ENCODE measurements at places on chromosomes 4 and X.

GRCh38 chrX:16712548-16713155 is at the start of gene CTPS2:
Gene CTPS2 (minus strand): TSS chrX:16712669. CDS start chrX:16702902, 9,767 bp downstream.
- peak; percentile 48 for DNase-seq

DNA sequence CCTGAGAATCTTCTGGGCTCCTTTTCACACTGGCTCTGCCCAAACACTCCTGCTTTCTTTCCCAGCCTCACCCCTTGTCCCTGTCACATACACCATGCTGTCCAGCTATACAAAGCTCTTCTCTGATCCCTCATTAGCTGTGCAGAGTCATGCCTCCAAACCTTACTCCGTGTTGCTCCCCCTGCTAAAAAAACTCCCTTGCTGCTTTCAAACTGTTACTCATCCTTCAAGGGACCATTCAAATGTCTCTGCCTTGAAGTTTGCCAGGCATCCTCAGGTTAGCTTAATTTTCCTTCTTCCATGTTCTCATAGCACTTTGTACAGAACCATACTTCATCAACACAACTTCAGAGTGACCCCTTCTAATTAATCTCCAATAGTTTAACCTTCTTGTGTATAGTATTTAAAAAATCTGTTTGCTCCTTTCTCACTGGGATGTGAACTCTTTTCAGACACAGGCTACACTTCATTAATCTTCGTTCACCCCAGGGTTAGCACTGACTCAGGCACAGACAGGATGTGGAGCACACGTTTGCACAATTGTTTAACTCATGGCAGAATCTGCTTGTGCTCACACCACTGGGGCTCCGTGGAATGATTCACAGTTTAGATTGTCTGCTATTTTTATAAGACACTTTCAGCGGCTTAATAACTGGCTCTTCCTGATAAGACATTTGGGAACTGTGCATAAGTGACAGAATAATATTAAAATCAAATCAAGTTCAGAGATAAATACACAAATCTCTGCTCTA is 21.4 kb upstream of the SEL1L3 start:
- DNase-seq = no peak

GRCh38 chr4:37873386-37873785 is 17.5 kb upstream of the TBC1D1 start:
- no peak for DNase-seq

- no peak for DNase-seq
Observed at GRCh38 chr4:143581331-143581946, 67.9 kb downstream of the SMARCA5 start.

DNA sequence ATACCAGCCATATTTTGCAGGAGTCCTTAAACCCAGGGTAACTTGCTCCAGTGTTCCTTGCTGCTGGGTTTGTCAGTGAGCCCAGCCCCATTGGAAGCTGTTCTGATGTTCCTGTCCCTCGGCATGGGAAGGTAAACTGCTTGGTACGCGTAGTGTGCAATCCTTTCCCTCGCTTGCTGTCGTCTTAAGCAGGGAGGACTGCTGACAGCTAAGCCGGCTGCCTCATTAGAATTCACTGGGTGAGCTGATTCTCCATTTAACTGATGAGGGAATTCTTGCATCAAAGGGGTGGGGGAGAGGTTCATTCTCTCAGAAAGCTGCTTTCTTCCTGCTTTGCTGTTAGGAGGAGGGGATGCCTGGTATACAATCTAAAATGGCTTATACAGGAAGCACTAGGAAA is 164.6 kb downstream of the MID1IP1 start:
- no peak for DNase-seq
